ENCODE measurements at places on chromosomes 11 and 22.

DNA sequence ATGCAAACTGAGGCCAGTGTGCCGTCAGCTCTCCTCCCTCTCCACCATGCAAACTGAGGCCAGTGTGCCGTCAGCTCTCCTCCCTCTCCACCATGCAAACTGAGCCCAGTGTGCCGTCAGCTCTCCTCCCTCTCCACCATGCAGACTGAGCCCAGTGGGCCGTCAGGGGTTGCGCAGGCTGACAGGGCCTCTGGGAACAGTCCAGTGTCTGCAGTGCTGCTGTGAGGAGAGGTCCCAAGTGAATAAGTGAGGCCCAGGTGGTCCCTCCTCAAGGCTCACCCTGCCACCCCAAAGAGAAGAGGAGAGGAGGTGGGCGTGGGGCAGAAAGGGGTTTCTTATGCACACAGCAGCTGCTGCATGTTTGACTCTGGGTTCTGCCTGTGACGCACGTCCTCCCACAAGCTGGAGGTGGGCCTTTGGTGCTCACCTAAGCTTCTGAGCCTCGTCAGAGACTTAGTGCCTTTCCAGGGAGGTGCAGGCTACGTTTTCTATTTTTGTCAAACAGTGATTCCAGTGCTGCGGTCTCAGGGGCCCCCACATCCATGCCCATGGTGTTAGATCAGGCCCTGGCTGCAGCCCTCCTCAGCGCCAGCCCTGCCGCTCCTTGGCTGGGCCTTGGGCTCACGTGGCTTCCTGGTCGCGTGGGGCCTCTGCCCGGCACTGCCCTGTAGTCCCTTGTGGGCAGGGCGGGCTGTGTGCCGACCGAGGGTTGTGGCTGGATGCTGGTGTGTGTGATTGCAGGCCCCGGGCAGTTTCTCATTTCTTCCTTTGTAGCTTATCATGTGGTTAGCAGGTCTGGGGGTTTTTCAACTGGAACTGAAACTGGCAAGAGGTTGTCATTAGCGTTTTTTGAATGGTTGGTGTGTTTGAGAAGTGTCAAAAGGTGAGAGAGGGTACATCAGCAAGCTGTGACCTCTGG lies 7.1 kb downstream of the TPCN2 start:
- peak; percentile 58 for DNase-seq

DNA sequence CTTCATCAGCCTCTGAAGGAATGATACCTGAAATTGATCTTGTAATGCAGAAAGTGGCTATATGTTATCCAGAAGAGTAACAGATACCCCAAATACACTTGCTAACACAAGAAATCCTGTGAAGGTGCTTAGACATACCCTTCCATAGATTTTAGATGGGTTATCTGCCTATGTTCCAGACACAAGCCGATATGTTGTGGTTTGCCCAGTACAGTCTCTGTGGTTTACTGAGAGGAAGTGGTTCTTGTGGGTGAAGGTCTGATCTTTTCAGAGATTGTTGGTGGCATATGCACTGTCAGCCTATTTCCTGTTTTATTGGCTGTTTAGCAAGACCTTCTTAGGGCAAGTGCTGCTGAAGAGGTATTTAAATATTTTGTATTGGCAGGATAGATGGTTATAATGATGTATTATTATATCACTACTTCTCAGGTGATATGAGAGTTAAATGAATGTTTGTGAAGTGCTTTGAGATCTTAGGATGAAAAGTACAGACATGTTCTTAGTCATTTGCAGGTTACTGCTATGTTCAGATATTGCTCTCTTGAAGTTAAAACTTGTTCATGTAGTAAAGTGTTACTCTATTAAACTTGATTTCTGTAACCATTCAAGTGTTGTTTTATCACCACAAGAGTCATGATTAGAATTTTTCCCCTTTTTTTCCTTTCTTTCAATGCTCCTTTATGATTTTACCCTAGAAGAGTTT lies 8.2 kb downstream of the ARHGEF12 start:
- DNase-seq, result no peak

DNA sequence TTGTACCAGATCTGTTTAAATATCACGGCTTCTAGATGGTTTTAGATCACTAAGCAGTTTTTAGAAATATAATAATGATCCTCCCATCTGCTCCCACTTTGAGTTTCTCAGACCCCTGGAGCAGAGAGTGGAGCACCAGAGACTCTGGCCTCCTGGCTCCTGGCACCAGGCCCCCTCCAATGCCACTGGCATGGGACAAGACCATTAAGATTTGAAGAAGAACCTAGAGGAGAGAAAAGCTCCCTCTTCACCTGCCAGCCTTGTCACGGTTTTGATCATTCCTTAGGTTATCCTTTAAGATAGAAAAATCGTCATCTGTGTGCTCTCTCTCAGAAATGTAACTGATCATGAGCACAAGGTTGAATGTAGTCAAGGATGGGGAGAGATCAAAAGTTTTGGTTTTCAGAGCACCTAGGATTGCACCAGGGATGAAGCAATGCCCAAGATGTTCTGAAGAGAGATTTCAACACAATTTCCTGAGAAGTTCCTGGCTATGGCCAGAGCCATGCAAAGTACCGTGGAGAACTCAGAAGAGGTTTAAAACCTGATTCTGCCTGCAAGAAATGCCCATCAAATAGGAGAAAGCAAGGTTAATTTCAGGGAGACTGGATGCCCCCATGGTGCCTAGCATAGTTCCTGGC lies 22.2 kb downstream of the IL10RA start:
- DNase-seq, result no peak

GRCh38 chr11:62889484-62890437 lies 9.1 kb downstream of the SLC3A2 start:
- no peak for DNase-seq

- DNase-seq, result no peak
Observed at GRCh38 chr11:92775003-92775676, 194.3 kb upstream of the MTNR1B start.

- DNase-seq, result no peak
Observed at GRCh38 chr11:34972366-34972765, 55.9 kb downstream of the PDHX start.
